NCI-H1436 treated with DMSO at 0.1 percent for 48 hours (cell line): ENCODE measurements at places on chromosomes 11 and 22.

- DNase-seq, result no peak
Measured at GRCh38 chr11:65382804-65383368, 440 bp upstream of the SLC25A45 start.

DNA sequence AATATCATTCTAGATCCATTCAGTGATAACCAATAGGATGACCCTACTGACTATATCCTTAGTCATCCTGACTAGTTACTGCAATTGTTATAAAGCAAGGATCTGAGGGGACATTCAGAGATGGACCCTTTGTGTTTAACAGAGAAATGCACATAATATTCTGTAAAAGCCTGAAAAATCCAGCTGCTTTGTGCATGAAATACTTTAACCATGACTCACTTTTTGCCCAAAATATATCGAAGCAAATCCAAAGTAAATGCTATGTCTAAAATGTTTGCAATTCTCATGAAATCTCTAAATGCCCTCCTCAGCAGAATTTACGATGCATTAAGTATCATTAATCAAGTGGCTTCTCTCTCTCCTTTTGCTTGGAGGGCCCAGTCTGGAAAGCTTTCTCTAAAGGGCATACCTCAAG is 178.8 kb upstream of the MTMR2 start:
- no peak for DNase-seq

- DNase-seq, result no peak
Measured at GRCh38 chr11:26201411-26201810, 130.5 kb upstream of the ANO3 start.

DNA sequence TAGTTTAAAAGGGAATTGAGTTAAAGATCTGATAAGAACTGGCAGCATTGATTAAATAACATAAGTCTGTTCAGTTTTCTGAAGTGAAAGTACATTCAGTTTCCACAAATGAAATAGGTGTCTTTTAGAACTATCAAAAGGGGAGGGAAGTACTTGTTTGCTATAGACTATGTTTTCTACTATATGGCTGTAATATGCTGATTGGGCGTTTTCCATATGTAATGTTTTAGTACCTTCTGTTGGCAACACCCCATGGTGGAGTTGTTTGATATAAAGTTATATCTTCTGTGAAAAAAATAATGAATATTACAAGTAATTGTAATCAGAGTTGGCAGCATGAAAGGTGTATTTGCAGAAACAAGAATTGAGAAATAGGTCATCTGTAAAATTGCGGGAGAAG is 237.6 kb downstream of the JRKL start:
- no peak for DNase-seq

DNA sequence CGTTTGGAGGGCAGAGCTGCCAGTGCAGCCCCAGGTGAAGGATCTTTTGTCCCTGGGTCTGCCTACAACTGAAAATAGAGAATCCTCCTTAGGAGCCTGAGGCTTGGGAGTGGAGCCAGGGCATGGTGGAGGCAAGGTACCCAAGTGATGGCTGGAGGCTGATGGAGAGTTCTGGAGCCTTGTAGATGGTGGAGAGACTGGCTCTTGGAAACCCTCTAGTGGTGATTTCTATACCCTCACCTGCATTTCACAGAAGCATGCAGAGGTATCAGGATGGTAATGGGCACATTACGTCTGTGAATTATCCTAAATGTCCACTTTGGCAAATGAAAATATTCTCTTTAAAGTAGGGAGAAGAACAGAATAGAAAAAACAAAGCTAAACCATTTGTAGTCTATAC is 44.4 kb downstream of the INSC start:
- no peak for DNase-seq

- DNase-seq, result no peak
Measured at GRCh38 chr11:416051-416756, 1.4 kb upstream of the SIGIRR start.

GRCh38 chr11:74204701-74205100 is 33.6 kb downstream of the PPME1 start:
- no peak for DNase-seq

- DNase-seq, result no peak
Measured at GRCh38 chr11:85021058-85021457, 606.1 kb downstream of the DLG2 start.

DNA sequence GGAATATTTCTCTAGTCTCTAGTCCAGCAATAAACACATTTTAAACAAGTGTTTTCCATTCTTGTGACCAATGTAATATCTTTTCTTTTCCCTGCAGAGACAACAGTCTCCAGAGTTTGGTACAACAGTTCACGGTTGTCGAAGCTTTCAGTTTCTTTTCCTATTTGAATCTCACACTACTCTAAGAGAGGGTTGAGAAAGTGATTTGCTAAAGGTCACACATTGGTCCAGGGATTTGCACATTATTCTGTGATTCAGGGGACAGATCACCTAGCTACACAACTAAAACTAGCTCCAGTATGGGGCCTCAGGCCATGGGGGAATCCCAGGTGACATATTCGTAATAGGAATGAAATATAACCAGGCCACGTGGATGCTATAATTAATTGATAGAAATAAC is 132.5 kb downstream of the HIPK3 start:
- DNase-seq, result no peak

- no peak for DNase-seq
Measured at GRCh38 chr11:28086569-28086968, 21.4 kb downstream of the KIF18A start.

DNA sequence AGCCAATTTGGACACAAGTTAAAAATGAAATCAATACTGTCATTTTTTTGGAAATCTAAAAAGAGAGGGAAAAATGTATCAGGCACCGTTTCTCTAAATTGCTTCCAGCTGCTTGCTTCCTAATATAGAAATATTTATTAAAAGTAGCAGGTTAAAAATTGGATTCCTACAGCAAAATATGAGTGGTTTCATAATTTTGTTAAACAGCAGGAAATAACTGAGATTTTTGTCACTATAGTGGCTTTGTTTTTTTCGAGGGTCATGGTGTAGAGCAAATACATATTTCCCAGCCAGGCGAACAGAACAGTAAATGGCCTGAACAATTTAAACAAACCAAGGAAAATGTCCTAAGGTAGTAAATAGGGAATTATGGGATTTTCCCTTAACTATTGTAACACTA is 159.7 kb downstream of the DDX10 start:
- DNase-seq, result no peak

- no peak for DNase-seq
Measured at GRCh38 chr22:29129808-29130140, 56.9 kb downstream of the KREMEN1 start.

- no peak for DNase-seq
Measured at GRCh38 chr22:22074634-22075381, 92.2 kb upstream of the TOP3B start.

DNA sequence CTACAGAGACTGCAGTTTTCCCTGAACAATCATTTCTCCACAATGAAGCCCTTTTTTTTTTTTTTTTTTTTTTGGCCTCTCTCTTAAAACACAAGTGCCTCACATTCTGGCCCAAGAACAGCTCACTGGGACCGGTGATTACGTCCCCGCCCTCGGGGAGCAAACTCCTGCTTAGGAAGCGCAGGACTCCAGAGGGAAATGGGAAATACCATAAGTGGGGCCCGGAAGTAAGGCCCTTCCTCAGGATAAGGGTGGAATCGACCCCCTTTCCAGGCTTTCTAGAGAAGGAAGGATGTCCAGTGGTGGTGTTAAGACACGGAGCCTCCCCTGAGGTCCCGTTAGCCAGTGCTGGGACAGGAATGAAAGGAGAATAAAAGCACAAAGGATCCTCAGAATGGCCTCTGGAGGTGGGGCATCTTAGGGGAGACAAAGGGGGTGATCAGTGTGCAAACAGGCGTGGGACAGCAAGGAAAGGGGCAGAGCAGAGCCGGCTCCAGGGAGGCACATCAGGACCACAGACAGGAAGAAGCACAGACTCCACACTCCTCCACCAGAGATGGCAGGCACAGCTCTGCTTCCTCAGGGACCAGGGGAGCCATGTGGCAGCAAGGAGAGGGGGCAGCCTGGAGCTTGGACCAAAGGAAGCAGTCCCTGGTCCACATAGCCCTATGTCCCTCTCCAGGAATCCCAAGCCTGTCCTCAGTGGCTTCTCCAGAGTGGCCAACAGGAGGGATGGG is 61.3 kb downstream of the CHST1 start:
- no peak for DNase-seq

- DNase-seq, result no peak
Measured at GRCh38 chr11:1350086-1350725, 39.5 kb upstream of the BRSK2 start.

- DNase-seq, result no peak
Measured at GRCh38 chr22:29269731-29270474, 1.8 kb downstream of the EWSR1 start.

- DNase-seq, result no peak
Measured at GRCh38 chr11:117610045-117610444, 187.0 kb downstream of the DSCAML1 start.

- DNase-seq, result no peak
Measured at GRCh38 chr11:116958246-116958645, 120.8 kb upstream of the APOA1 start.

DNA sequence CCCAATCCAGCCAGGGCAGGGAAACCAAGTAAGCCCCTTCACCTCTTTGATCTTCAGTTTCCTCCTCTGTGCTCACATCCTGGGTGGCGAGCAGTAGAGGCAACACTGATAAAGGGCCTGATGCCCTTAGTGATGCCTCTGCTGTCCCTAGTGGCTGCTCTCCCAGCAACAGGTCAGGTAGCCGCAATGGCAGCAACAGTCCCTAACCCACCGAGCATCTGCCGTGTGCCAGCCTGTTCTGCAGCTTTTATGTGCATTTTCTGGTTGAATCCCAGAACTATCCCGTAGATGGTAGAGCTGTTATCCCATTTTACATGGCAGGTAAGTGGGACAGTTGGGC is 5.2 kb downstream of the SCYL1 start:
- DNase-seq, result no peak
